Esophagus squamous epithelium (tissue), 5 donors: ENCODE measurements at places on chromosomes 1 and 21. TPM values are rescaled to one million over a fixed set of nuclear protein-coding genes. Genes with fewer than 3 reads are reported as not detected.
A peak's percentile ranks its signal among the peaks of the same experiment; 100 is the strongest.

- H3K36me3 ChIP-seq: no peaks in the 10 kb centered on the region
- no peaks in the 10 kb centered on the region for H3K27me3 ChIP-seq
- no peak for DNase-seq
- no peak overlapping the region for H3K4me3 ChIP-seq
Measured at GRCh38 chr1:30467101-30467500, 256.3 kb downstream of the MATN1 start.

- H3K36me3 ChIP-seq: no peaks in the 10 kb centered on the region
- DNase-seq: no peak
- no peaks in the 10 kb centered on the region for H3K4me1 ChIP-seq
- no peak overlapping the region for H3K27ac ChIP-seq
- no peaks in the 10 kb centered on the region for H3K27me3 ChIP-seq
Measured at GRCh38 chr21:32120230-32120629, 158.6 kb downstream of the MIS18A start.

The F3 gene
- total RNA-seq: 41.0 TPM

DNA sequence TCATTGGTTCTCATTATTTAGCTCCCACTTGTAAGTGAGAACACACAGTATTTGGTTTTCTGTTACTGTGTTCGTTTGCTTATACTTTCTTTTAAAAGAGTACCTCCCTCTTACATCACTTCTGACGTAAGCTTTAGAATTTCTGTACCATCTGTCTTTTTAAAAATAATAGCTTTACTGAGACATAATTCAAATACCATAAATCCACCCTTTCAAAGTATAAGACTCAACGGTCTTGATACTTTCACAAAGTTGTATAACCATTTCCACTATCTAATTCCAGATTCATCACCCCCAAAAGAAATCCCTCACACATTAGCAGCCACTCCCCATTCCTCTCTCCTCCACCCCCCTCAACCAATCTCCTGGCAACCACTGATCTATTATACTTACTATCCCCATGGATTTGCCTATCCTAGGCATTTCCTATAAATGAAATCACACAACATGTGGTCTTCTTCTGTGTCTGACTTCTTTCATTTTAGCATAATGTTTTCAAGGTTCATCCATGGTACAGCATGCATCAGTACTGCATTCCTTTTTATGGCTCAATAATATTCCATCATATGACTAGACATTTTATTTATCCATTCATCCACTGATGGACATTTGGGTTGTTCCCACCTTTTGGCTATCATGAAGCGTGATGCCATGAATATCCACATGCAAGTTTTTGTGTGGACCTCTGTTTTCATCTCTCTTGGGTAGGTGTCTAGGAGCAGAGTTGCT, 104.7 kb downstream of the HLCS start:
- peaks cover 14% of the 10 kb centered on the region for H3K4me1 ChIP-seq
- no peaks in the 10 kb centered on the region for H3K27me3 ChIP-seq
- H3K27ac ChIP-seq: no peak overlapping the region
- no peaks in the 10 kb centered on the region for H3K36me3 ChIP-seq
- H3K4me3 ChIP-seq: no peak overlapping the region
- DNase-seq: no peak

DNA sequence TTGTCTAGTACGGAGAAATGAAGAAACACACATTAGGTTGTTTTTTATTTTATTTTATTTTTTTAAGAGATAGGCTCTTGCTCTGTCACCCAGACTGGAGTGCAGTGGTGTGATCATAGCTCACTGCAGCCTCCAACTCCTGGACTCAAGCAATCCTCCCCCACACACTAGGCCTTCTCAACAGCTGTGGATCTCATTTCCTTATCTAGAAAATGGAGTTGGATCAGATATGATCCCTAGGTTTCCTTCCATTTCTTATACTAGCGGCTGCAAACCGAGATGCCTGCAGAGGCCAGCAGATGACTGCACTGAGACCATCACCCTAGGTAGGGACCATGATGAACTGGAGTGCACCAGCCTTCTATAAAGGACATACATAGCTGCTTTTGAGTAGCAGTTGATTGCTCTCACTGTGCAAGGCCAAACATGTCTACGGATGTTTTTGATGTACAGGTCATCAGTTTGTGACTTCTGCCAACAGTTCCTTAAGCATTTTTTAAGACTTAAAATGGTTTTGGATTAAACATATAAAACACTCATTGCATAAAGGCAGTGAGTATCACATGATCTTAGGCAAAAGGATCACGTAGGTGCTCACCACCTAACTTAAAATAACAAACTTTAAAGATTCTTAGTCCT, 11.4 kb upstream of the KLHL12 start:
- H3K27me3 ChIP-seq: no peaks in the 10 kb centered on the region
- H3K4me1 ChIP-seq: peaks cover 6% of the 10 kb centered on the region
- DNase-seq: no peak
- peak overlapping the region; percentile 17 for H3K27ac ChIP-seq
- no peak overlapping the region for H3K4me3 ChIP-seq
- H3K36me3 ChIP-seq: no peaks in the 10 kb centered on the region

GRCh38 chr1:55612988-55613387, 397.8 kb upstream of the USP24 start:
- no peak overlapping the region for H3K4me3 ChIP-seq
- DNase-seq: no peak
- H3K4me1 ChIP-seq: no peaks in the 10 kb centered on the region
- H3K36me3 ChIP-seq: no peaks in the 10 kb centered on the region
- H3K27ac ChIP-seq: no peak overlapping the region
- H3K27me3 ChIP-seq: no peaks in the 10 kb centered on the region

DNA sequence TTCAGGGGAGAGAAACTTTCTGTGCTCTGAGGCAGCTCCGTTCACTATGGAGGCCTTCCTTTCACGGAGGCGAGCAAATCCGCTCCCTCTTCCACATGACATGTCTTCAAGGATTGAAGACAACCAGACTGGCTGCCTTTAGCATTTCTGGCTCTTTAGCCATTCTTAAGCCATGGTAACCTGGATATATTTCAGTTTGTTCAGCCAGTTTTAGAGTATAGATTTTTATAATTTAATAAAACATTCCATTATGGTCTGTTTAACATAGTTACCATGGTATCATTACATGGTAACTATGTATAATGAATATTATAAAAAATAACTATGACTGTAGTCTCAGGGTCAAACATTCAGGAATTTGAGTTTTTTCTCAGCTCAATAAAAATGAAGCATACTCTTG, 54.2 kb upstream of the NFIA start:
- H3K27ac ChIP-seq: no peak overlapping the region
- H3K4me1 ChIP-seq: no peaks in the 10 kb centered on the region
- no peaks in the 10 kb centered on the region for H3K36me3 ChIP-seq
- no peak for DNase-seq
- no peaks in the 10 kb centered on the region for H3K27me3 ChIP-seq

The PTPN7 gene
- total RNA-seq: 3.8 TPM

GRCh38 chr1:83631851-83632250, 367.1 kb downstream of the TTLL7 start:
- DNase-seq: no peak
- no peaks in the 10 kb centered on the region for H3K36me3 ChIP-seq
- H3K27me3 ChIP-seq: no peaks in the 10 kb centered on the region
- H3K4me1 ChIP-seq: no peaks in the 10 kb centered on the region
- H3K27ac ChIP-seq: no peak overlapping the region

DNA sequence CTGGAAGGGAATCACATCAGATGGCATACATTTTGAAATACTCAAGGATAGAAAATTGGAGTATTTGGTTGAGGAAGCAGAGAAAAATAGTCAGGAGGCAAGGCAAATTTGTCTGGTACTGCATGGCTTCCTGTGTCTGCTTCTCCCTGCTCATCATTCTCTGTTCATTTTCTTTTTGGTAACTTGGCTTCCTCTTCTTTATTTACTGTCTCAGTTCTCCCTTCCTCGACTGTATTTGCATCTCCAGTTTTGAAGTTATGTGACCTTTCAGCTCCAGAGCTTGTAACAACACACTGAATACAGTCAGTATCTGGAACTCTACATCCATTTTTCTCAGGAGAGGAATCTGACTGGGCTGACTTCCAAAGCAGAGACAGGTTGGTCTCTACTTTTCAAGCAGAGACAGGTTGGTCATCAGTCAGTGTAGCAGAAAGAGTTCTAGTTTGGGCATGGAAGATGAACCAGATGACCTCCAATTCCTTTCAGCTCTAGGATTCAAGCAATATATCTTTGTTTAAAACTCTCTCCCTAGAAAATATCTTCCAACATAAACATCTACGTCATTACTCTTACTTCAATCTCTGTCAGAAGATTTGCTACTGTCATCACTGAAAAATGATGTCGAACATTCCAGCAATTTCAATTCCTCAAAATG, 571.2 kb downstream of the ADGRL2 start:
- H3K27ac ChIP-seq: no peak overlapping the region
- H3K4me1 ChIP-seq: no peaks in the 10 kb centered on the region
- no peak for DNase-seq
- H3K4me3 ChIP-seq: no peak overlapping the region
- H3K36me3 ChIP-seq: no peaks in the 10 kb centered on the region

GRCh38 chr1:53896635-53897229, 2.7 kb downstream of the DIO1 start:
- H3K27ac ChIP-seq: peak overlapping the region; percentile 63
- no peak for DNase-seq
- H3K27me3 ChIP-seq: no peaks in the 10 kb centered on the region
- H3K36me3 ChIP-seq: no peaks in the 10 kb centered on the region
- no peak overlapping the region for H3K4me3 ChIP-seq

The DEGS1 gene
- total RNA-seq: 80.2 TPM

The E2F2 gene
- total RNA-seq: 10.1 TPM

The KIRREL1 gene
- 14.9 TPM for total RNA-seq

- H3K4me1 ChIP-seq: no peaks in the 10 kb centered on the region
- H3K27me3 ChIP-seq: no peaks in the 10 kb centered on the region
- no peak overlapping the region for H3K4me3 ChIP-seq
- H3K36me3 ChIP-seq: no peaks in the 10 kb centered on the region
Measured at GRCh38 chr1:119554183-119554582, 47.2 kb downstream of the HSD3B1 start.

GRCh38 chr1:237756304-237756967, 134.3 kb downstream of the ZP4 start:
- no peak overlapping the region for H3K4me3 ChIP-seq
- H3K27me3 ChIP-seq: no peaks in the 10 kb centered on the region
- no peaks in the 10 kb centered on the region for H3K36me3 ChIP-seq
